Activated naive CD4-positive, alpha-beta T cell (primary cell): ENCODE measurements at places on chromosomes 3 and 15.

DNA sequence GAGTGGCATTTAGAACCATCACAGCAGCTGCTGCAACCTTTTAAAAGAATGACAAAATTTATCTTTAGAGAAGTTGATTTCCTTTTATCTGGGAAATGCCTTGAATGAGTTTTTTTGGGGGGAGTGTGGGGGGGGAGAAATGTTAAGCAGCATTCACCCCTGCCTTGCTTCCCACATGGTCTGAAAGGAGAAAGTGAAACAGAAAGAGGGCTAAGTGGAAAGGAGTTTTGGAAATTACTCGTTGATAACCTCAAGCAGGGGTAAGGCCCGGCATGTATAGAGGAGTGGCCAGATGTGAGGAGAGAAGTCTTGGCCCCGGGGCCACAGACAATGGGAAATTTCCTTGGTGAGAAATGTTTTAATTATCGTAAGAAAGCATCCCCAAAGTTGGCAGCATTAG is 23.5 kb downstream of the B3GALNT1 start:
- no peak for DNase-seq

DNA sequence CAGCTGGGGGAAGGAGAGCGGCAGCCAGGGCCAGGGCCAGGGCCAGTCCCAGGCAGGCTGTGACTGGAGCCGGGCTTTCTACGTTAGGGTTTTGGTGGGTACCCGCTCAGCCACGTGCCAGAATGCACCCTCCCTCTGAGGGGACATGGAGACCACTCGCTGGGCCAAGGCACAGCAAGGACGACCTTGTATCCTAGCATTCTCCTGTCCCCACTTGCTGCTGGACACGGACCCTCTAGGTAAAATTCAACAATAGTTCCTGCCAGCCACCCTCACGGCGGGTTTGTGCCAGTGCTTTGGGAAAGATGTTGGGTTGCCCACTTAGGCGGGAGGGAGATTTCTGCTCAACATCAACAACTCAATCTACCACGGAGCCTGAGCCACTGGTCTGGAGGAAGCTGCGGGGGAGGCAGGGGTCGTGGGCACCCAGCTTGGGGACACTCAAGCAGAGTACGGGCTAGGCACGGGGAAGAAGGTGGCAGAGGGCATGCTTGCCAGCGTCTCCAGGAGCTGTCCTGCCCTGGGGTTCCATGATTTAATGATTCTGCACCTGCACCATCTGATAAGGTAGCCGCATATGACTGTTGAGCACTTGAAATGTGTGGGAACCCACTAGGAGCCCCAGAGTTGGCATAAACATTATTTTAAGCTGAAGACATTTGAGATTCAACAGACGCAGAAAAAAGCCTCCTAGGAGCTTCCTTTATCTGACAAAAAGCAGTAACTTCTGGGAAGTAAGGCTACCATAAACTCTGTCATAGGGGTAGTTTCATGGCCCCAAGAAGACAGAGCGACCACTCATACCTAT is 22.5 kb upstream of the C15orf39 start:
- DNase-seq: no peak

DNA sequence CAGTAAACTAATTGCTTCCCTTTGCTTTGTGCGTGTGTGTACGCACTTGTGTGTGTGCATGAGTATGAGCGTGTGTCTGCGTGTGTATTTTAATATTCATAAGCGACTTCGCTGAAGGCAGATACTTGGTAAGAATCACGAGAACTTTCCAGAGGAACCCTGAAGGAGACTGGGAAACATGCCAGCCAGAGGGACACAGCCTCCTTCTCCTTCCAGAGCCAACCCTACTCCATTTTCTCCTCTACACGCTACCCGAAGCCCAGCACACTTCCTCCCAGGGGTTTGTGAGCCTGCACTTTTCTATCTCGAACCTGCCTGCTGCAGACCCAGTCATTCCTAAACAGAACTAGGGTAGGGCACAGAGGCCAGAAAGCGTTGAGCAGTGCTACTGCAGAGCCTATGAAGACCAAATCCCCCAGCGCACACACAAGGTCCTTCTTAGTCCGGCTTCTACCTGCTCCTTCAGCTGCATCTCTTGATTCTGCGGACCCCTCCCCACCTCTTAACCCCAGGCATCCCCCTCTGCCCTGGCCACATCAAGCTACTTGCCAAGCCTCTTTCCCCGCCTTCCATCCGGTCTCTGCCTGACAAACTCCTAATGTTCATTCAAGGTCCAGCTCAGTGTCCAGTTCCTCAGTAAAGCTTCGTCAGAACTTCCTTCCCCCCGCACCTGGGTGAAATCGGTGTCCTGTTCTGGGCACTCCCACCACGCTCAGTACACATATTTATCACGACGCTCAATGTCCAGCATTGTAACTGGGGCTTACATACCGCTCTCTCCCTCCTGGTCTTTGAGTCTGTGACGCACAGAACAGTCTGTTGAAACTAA is 191.8 kb downstream of the FAM43A start:
- DNase-seq: no peak

DNA sequence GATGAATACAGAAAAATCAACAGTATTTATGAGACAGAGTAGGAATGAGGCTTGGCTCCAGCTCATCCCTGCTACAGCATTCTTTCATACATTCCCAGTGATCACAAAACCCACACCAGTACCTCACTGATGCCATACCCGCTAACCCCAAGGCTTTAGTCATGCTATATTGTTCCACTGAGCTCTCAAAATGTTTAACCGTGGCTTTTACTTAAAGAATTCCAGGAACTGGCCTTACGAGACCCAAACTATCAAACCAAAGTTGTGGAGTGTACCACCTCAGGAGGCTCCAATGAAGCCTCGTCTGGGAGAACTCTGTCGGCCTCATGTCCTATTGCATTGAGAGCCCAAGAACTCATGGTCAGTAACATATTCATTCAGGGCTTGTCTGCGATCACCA is 278.9 kb downstream of the ULK4 start:
- no peak for DNase-seq

DNA sequence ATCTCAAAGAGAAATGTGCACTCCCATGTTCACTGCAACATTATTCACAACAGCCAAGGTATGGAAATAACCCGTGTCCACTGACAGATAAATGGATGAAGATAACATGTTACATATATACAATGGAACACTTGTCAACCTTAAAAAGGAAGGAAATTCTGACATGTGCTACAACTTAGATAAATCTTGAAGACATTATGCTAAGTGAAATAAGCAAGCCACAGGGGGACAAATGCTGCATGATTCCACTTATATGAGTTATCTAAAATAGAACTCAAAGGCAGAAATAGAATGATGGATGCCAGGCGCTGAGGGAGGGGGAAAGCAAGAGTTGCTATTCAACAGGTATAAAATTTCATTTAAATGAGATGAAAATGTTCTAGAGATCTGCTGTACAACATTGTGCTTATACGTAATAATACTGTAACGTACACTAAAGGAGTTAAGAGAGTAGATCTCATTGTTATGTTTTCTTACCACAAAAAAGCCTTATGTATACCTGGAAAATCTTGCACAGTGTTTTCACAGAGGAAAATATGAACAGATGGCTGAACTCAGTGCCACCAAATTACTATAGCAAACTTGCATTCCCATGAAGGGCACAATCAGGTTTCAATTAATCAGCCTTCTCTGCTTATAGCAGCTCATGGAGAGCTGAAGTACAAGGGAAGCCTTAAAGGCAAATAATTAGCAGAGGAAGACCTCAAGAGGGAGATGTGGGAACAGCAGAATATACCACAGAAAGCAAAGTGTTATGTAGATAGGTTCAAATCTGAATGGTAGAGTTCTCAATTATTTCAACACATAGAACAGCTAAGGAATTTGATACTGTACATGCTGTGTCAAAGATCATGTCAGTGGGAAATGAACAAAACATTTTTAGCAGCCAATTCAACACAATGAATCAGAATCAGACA is 8.1 kb upstream of the VPS39 start:
- no peak for DNase-seq

DNA sequence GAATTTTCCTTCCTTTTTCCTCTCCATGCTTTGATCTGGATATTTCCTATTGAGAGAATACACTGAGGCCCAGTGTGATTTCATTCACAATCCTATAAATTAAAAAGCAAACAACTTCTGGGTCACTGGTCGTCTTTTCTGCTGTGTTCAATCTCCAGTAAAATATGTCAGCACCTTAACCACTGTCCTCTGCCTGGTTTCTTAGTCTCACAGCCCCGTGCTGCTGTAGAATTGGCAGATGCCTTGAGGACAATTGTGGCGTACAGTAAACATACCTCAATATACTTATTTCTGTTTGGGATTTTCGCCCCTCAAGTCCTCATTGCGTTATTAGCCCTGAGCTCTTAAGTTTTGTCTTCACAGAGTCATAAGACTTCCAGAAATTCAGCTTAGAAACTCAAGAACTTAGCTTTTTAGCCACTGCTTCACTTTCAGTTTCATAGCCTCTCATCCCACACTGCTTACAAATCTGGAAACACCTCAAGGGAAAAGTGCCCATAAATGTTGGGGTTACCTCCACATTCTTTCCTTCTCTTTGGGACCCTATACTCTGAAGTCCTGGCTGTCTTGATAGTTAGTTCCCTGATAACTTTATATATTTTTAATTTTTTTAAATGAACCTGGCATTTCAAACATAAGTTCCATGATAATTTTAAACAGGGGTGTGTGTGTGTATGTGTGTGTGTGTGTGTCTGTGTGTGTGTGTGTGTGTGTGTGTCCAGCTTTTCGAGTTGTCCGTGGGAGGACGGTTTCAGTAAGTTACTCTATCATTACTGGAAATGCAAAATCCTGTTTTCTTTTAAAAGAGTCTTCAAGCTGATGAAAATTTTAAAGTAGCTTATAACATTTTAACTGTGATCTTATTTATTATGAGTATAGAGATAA is 238.4 kb upstream of the CTDSPL start:
- DNase-seq: no peak

GRCh38 chr15:97547381-97547780 is 413.1 kb upstream of the ARRDC4 start:
- no peak for DNase-seq

- no peak for DNase-seq
Observed at GRCh38 chr3:121619691-121620090, 26.5 kb downstream of the FBXO40 start.

DNA sequence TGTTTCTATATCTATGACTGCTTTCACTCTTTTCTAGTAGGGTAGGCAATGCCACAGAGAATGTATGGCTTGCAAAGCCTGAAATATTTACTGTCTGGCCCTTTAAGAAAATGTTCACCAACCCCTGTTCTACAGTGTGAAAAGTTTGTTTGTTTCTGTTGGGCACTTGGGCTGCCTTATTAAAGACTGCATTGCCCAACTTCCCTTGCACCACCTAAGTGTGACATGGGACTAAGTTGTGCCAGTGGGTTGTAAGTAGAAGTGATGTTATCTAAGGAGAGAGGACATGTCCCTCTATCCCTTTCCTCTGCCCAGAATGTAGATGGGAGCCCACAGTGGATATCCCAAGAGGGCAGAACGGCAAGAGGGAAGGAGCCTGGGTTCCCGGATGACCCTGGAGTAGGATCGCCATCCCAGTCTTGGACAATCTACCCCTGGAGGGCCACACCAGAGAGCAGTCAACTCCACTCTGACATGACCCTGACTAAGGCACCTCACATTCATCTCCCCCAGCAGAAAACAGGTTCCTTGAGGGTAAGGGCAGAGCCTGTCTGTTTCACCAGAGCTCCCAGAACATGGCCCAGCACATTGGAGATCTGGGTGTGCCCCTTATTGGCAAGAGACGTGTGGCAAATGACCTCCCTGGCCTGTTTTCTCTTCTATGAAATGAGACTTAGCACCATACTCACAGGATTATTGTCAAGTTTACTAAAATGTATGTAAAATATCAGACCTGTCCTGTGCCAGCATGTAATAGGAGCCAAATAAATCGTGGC is 138.8 kb downstream of the SMAD6 start:
- DNase-seq: no peak

DNA sequence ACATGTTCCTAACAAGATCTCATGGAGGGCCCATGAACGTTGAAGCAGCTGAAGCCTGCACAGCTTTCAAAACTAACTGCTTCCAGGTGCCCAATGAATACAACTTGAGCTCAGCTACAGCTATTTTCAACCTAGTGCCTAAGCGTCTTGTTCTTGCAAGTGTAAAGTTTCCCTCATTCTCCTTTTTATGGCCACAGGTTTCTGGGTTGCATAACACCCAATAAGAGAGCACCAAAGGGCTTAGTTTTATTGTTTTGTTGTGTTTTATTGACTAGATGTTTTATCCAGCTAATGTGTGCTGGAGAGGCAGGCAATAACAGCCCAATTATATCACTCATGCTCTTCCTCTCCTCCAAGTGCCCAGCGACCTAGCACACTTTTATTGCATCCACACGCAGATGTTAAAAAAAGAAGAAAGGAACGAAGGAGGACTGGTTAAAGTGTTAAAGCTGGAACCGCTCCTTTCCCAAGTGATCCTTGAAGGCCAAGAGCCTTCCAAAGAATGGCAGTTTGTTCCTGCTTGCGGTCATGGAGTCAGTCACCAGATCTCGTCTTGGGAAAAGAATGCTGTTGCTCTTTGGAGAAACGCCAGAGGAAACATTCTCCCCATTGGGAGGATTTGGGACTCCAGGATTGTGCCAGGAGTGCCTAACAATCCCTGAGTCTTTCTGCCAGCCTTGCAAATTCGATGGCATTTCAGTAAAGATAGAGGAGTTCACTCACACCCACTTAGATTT is 156.9 kb downstream of the MEX3B start:
- no peak for DNase-seq

- DNase-seq: no peak
Observed at GRCh38 chr3:129913618-129914017, 20.1 kb upstream of the TMCC1 start.

- DNase-seq: no peak
Observed at GRCh38 chr3:58567251-58567515, 10.0 kb downstream of the FAM107A start.

DNA sequence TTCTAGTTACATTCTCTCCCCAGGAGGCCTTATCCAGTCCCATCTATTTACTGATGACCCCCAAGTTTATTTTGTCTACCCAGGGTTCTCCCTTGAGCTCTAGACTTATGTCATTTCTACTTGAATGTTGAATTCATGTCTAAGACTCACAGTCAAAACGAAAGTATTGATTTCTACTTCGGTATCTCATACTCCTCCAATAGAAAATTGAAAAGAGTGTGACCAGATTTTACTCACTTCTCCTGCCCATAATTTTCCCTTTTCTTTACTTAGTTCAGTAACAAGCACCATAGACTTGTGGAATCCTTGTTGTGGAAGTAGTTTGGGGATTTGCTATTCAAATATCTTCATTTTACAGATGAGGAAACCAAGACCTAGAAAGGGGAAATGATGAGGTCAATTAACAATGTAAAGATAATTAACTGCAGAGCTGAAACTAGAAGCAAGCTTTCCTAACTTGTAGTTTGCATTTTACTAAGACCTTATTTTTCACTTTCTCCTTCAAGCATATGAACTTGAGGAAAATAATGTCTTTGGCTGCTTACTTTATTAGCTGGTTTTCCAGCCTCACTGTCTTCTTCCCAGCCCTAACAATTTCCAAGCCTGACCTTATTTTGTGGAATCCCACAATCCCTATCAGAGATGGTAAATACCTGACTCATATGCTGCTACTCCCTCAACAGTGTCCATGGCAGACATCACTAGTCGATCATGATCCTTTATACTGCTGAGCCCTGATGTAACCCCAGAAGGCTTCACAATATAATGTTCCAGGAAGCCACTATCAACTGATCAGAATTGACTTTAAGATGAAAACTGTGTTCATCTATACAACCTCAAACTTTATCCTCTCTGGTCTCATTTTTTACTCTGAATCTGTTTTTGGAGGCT is 123.9 kb upstream of the AGBL1 start:
- DNase-seq: no peak

- DNase-seq: no peak
Observed at GRCh38 chr3:61657689-61658088, 96.3 kb downstream of the PTPRG start.

- no peak for DNase-seq
Observed at GRCh38 chr3:68985146-68985790, 28.2 kb downstream of the EOGT start.

GRCh38 chr3:59940718-59941117 is 890.9 kb upstream of the CFAP20DC start:
- no peak for DNase-seq
